Activated naive CD4-positive, alpha-beta T cell (primary cell): ENCODE measurements at places on chromosomes 13 and 19.

- no peak for DNase-seq
Measured at GRCh38 chr13:48424212-48424611, 11.3 kb upstream of the LPAR6 start.

DNA sequence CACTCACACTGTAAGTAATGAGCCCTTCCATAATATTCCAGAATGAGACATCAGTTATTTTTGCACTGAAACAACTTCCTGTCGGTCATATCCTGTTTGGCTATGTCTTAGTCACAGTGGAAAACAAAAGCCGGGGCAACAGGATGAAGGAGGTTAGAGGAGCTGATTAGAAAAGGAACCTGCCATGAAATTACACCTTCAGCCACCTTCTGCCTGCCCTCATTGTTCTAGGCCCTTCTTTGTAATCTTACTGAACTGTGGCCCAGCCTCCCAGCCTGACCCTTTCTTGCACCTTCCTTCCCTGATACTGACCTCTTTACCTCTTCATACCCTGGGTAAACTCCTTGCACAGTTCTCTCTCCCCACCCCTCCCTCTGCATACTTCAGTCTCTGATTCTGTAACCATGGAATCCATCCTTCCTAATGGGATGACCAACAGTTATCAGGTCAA is 67.3 kb downstream of the DOCK9 start:
- DNase-seq, result no peak

- DNase-seq, result no peak
Measured at GRCh38 chr13:32203736-32204135, 111.4 kb downstream of the ZAR1L start.

- DNase-seq, result no peak
Measured at GRCh38 chr19:41564515-41565378, 11.2 kb upstream of the CEACAM21 start.

GRCh38 chr13:51674276-51674675 is 90.0 kb downstream of the WDFY2 start:
- no peak for DNase-seq

- no peak for DNase-seq
Measured at GRCh38 chr19:55231391-55232285, 3.1 kb upstream of the TMEM86B start.

- no peak for DNase-seq
Measured at GRCh38 chr13:29454931-29455481, 140.5 kb downstream of the SLC7A1 start.

DNA sequence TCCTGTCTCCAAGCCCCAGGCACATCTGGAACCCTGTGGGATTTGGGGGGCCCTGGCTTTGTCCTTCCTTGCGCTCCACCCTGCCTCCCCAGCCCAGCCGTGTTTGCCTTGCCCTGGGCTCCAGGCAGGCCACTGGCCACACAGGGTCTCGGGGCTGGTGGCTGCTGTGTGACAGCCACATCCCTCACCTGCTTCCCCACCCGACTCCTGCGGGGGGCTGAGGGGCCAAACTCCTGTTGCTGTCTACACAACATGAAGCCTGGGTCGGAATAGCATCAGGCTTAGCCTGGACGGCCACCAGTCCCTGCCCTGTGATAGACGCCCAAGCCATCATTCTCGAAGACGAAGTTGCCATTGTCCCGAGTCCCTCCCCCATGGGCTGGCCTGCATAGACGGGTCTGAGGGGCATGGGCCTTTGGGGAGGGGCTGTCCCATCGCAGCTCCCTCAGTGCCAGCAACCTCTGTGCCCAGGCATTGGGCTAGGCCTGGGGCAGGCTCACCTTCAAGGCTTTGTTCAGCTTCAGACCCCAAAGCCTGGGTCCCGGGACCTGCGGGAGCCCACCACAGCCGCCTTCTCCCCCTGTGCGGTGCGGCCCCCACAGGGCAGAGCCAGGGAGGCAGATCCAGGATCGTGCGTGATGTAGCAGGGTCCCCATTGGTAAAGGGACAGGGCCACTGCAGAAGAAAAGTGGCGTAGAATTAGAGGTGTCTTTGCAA is 15.5 kb upstream of the TEKTIP1 start:
- no peak for DNase-seq

- no peak for DNase-seq
Measured at GRCh38 chr13:105612541-105612940, 922.9 kb downstream of the EFNB2 start.

GRCh38 chr19:31492050-31492449 is 142.8 kb upstream of the TSHZ3 start:
- no peak for DNase-seq

DNA sequence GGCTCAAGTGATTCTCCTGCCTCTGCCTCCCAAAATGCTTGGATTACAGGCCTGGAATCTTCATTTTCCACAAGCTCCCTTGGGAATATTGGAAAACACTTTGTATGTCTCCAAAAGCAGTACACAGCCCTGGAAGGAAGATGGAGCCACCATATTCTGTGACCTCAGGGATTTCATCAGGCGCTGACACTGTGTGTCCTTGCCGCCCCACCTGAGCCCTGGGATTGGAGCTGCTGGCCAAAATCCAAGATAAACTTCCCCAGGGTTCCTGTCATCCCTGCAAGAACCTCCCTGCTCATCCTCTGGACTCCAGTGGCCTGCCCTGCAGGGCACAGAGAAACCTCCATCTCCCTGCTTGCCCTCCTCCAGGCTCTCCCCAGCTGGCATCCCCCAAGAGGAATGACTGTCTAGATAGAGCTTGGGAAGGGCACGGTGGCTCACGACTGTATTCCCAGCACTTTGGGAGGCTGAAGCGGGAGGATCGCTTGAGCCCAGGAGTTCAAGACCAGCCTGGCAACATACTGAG is 1.3 kb upstream of the GNG7 start:
- DNase-seq, result no peak

DNA sequence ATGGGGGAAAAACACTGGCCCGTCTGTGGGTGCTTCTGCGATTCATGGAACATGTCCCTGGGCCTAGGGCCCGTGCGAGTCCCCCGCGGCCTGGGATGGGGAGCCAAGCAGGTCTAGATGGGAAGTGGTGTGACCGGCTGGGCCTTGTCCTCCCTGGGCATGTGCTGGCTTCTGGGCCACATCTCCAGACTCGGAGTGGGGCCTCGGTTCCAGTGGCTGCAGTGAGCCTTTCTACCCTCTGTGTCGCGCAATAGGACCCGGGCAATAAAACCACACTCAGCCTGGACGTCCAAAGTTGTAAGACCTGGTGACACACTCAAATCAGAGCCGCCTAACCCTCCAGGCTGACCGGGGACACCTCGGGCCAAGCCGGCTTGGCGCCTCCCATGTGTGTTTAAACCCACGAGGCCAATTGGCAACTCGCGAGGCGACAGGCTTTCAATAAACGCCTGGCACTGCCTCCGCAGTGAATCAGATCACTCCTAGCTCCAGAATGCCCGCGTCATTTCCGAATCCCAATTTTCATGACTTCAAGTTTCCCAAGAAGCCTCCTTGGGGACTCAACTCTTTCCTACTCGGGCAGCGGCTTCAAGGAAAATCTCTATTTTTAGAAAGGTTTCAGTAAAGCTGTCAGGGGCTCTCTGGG is 57.3 kb downstream of the KLF2 start:
- DNase-seq, result no peak

GRCh38 chr19:17926044-17926443 is 6.8 kb upstream of the CCDC124 start:
- no peak for DNase-seq

GRCh38 chr19:40089462-40089861 is 1.3 kb downstream of the ZNF780A start:
- no peak for DNase-seq

- no peak for DNase-seq
Measured at GRCh38 chr19:23436318-23436717, 41.0 kb upstream of the ZNF91 start.

GRCh38 chr19:45305007-45305406 is 17.7 kb downstream of the CKM start:
- DNase-seq, result no peak

GRCh38 chr13:106156468-106156867 is 379.0 kb downstream of the EFNB2 start:
- no peak for DNase-seq
